ENCODE measurements at places on chromosomes 5 and 9.

- no peak for DNase-seq
Measured at GRCh38 chr5:178808886-178809285, 50.9 kb upstream of the ZNF354B start.

GRCh38 chr5:40112875-40113274 is 566.8 kb upstream of the PTGER4 start:
- DNase-seq, result no peak

DNA sequence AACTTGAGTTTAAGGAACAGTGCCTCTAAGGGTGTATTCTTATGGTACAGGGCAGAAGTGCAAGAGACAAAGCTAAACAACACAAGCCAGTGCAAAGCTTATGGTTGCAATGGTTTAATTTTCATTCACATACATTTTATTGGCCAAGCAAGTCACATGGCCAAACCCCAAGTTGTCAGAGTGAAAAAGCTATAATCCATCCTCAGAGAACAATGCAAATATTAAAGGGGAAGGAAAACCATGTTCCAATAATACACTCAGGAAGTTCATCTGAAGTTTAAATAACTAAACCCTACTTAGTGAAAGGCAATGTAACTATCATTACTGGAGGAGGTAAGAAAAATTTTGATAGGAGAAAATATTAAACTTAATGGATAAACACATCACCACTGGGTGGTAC is 26.6 kb upstream of the TLR4 start:
- no peak for DNase-seq

DNA sequence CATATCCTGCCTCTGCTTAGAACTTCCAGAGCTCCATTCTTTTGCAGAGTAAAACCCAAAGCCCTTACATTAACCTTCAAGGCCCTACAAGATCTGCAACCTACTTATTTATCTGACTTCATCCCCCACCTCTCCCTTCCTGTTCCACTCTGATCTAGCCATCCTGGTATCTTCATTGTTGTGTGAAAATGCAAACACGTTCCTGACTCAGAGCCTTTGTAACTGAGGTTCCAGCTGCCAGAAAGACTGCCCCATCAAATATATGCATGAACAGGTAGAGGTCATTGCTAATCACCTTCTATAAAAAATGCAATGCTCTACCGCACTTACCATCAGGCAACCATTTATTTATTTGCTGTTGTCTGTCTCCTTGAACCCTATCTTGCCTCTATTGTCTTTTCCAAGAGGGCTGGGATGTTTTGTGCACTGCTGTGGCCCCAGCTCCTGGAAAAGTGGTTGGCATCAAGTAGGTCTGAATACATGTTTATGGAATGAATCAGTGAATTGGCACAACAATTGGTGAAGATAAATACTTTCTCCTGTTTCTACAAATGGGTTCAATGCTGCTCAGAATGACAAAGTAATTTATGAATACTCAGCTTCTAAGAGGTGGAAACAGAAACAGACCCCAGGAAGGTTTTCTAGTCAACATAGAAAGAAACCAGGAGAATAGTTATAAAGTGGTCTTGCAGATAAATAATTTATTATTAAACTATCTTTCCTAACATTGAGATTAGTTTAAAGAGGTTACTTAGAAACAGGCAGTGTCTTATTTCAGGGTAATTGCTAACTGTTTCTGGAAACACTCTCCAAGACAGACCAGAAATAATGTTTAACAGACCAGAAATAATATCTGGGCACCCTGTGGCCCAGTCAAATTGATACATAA is 230.6 kb upstream of the CD180 start:
- no peak for DNase-seq

DNA sequence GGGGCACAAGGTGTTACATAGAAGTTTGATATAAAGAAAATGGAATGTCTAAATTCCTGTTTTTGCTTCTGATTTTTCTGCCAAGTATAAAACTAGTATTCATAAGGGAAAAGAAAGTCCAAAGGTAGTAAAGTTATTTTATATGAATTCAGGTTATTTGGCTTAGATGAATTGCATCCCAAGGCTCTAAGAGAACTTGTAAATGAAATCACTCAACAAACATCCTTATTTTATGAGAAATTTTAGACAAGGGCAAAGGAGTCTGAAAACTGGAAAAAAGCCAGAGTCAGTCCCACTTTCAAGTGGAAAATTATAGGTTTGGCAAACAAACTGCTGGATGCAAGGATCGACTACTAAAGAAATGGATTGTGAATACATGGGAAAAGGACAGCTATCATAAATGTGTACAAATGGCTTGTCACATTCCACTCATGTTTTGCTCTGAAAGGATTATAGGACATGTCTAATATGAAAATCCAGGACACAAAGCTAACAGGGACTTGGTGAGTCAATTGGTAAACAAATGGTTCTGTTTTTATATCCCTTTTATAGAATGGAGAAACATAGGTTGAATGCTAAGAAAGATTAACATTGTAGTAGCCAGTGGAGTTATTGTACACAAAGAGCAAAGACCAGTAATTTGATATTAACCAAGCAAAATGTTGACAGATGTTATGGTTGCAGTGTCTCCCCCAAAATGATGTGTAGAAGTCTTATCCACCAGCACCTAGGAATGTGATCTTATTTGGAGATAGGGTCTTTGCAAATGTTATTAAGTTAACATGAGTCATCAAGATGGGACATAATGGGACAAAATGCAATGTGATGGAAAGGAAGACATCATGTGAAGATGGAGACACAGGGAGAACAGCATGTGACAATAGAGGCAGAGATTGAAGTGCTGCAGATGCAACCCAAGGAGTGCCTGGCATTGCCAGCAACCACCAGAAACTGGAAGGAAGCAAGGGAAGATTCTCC is 495.7 kb downstream of the TLE1 start:
- no peak for DNase-seq

DNA sequence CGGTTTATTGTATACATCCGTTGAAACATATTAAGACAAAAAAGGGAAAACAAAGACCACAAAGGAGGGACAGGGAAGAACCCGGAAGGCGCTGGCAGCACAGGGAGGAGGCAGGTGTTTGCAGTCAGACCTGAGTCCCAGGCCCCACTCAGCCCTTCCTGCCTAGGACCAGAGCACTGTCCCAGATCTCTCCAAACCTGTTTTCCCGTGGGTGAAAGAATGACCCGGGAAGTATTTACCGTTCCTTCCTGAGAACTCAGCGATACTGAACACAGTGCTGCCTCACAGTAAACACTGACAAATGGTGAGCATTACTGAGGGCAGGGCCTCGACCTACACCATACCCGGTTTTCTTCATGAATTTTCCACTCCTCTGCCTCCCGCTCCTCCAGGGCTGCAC is 1.2 kb downstream of the ABO start:
- no peak for DNase-seq

DNA sequence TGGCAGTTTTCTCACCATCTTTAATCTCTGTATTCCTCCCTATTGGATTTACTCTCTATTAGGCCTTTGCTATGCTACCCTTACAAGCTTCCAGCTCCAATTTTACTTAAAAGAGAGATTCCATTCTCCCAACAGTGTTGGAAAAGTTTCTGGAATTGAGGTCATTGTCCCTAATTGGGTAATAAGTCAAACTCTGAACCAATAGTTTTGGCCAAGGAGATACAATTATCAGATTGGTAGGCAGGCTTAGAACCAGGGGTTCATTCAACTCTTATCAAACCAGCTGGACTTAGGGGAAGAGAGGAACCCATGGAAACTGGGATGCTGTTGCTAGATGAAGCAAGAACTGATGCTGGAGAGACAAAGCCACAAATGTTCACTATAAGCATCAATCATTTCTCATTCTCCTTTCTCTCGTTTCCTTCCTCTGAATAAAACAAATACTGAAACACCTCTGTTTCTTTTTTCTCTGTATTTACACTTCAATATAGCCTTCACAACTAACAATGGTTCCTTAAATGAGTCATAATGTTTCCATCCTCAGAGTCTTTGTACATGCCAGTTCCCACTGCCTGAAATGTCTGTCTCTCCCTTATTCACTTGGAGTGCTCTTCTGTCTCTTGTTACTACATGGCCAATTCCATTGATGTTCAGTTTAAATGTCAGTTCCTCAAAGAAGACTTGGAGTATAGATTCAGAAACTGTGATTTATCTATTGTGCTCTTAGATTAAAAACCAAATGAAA is 587.3 kb downstream of the GABRG2 start:
- no peak for DNase-seq

- no peak for DNase-seq
Measured at GRCh38 chr5:68374796-68375518, 159.4 kb downstream of the PIK3R1 start.

GRCh38 chr5:80959768-80960442 is at the start of gene RASGRF2:
TSS of gene RASGRF2 (plus strand) at chr5:80960363. CDS start at chr5:80960739, 376 bp downstream.
- DNase-seq, result peak; percentile 25

GRCh38 chr5:66967102-66967501 is 229.5 kb downstream of the CD180 start:
- DNase-seq, result no peak

GRCh38 chr9:137606005-137606621 is 627 bp downstream of the ARRDC1 start:
- DNase-seq, result no peak

GRCh38 chr5:39652036-39652435 is 227.3 kb upstream of the DAB2 start:
- DNase-seq, result no peak
